ENCODE measurements at places on chromosomes 6 and 20.

DNA sequence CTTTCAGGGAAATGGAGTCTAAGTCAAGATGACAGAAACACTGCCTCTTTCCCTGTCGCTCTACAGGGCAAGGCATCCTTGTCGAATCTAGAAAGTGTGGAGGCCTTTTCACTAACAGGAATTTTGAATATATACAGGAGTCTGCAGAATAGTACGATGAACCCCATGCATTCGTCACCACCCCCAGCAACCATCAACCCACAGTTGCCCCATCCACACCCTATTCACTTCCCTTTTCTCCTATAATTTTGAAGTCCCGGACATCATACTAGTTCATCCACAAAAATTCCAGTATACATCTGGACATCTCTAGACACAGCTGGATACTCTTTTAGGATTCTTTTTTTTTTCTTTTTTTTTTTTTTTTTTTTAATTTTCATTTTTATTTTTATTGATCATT is 80.7 kb upstream of the RIN2 start:
- DNase-seq, result no peak

DNA sequence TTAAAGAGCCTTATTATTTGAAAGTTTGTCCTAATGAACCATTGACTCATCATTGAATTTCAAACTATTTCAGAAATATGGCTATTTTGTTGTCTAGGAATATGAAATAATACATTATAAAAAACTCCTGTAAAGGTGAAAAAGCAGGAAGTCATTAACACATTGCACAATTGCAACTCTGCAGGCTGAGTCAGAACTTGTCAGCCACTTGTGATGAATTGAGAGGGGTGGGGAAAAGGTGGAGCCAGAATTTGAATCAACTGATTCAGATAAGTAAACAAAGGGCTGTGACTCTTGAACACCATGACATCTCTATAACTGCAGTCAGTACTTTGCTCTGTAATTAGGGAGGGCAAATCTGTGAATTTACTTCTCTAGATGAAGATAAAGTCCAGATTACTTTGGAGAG is 6.0 kb downstream of the C6orf141 start:
- DNase-seq, result no peak

DNA sequence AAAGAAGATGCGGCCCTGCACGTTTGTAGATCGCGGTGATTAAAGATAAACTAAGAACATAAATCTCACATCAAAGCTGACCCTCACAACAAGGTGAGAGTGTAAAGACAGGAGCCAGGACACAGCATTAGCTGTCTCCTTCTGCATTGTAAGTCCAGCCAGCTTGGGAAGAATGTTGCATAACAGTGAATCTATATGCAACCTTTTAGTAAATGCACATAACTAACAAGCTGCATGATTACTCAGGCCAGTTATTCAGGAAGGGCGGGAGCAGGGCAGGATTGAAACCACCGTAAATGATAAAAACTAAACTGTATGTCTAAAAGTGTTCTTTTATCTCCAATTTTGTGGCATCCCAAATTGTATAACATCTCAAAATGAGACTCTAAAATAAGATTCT is 57.1 kb downstream of the POPDC3 start:
- no peak for DNase-seq

DNA sequence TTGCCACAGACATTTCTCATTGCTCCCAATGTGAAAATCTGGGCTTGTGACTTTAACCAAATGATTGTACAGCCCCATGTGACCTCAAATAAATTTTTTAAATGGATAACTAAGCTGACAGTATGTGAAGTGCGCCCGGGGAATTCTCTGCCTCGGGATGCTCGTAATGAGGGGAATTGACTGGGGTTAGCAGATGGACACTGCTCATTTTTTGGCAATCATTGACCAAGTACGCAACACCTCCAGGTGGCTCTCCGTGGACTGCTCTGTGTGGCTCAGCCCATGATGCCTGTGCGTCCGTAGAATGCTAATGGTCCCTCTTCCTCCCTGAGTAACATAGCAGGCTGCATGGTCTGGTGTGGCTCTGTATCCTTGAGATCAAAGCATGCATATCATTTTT is 42.4 kb downstream of the FARS2 start:
- DNase-seq, result no peak

DNA sequence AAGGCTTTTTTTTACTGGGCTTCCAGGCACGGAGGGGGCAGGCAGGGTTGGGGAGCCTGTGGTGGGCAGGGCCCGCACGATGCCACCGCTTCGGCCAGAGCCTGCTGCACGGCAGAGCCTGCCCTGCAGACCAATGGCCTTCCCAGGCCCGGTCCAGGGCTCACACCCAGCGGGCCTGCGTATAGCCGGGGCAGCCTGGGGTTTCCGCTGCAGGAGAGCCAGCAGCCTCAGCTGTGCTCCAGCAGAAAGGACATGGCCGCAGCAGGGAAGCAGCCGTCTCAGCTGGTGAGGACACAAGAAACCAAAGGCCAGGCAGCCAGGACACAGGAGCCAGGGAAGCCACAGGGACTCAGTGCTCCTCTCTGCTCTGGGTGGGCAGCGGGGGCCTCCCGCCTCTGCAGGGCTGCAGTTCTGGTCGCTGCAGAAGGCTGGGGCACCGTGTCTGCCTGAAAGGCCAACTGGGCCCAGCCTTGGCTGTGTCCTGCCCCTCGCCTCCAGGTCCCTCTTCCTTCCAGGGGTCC is 90.6 kb downstream of the TTLL2 start:
- no peak for DNase-seq

DNA sequence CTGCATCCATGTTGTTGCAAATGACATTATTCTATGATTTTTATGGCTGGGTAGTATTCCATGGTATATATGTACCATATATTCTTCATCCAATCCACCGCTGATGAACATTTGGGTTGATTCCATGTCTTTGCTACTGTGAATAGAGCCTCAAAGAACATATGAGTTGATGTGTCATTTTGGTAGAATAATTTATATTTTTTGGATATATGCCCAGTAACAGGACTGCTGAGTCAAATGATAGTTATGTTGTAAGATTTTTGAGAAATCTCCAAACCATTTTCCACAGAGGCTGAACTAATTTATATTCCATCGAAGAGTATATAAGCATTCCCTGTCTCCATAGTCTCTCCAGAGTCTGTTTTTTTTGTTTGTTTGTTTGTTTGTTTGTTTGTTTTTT is 1373.5 kb downstream of the GRIK2 start:
- DNase-seq, result no peak

DNA sequence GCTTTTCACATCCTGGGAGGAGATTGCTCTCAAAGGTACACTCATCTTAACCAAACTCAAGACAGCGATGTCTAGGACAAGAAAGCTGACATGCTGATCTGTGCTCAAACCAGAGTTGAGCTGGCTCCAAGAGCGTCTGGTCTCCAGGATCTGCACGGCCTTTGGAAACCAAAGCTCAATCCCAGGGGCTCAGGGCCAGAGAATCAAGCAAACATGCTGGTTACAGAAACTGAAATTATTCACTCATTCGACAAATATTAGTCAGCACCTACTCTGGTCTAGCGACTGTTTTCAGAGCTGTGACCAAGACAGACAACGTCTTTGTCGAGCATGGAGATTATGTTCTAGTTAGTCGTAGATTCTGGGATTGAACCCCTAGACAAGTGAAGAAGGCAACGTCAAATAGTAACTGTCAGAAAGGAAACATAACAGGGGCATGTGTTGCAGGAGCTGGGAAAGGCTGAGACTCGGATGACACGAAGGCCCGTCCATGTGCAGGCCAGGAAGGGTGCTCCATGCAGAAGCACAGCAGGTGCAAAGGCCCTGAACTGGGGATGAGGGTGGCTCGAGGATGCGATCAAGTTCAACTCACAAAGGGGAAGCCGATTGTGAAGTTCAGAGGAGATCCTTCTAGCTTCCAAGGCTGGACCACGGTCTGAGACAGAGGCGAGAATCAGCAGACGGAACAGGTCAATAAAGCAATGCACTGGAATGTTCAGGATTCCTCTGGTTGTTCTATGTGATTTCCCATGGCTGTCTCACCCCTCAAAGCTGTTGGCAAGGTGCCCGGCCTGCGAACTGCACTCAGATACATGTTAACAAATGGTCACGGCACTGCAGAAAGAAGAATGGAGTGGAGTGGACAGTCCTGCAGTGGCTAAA is 12.5 kb upstream of the PCK1 start:
- DNase-seq, result no peak

DNA sequence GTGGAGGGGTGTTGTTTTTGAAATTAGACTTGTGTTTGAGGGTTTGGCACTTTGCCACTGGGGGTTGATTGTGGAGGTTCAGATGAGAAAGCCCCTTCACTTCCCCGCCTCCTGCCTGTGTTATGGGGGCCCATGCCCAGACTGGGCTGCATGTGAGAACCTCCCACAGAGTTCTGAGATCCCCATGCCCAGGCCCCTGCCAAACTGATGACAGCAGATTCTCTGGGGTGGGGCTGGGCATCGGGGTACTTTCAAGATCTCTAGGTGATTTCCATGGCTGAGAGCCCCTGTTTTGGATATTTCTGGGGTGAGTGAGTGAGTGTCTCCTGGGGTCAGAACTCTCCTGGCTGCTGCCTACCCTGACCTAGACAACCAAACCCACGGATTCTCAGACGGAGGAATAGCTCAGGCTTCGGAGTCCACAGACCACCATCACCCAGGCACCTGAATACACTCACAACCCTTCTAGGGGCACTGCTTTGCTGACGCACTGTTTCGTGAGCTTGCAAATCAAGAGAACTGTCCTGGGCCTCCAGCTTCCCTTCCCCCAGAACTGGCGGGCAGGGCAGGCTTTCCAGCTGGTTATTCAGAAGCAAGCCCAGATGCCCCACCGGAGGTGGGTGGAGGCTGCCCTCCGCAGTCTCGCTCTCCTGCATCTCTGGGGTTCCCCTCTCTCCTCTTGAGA is 6.3 kb downstream of the BCAS1 start:
- no peak for DNase-seq

DNA sequence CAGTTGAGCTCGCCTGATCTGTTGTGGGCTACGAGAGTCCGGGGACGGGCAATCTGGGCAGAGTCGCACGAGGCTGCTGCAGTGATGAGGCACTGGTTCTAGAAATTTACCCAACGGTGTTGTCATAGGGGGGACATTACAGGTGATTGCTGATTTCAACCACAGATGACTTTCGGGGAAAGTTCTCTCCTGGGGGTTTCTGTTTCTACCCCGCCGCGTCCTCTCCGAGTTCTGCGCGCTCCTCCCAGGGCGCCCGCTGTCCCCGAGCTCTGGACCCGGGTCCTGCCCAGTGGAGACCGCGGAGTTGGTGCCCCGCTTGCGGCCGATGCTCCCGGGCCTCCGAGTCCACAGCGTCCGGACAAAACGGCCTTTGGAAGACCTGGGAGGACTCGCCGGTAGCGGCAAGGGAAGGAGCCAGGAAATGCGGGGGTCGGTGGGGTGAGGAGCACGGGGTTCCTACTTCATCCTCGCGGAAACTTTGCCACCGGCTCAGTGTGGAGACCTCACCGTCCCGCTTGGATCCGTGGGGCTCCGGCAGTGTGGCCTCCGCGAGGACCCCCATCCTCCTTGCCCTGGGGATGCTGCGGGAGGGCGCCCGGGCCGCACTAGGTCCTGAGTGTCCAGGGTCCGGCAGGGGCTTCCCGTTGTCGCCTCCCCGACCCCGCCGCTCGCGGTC is 12.3 kb upstream of the RAET1L start:
- no peak for DNase-seq

- DNase-seq, result no peak
Observed at GRCh38 chr6:20001286-20001685, 164.1 kb downstream of the ID4 start.

- no peak for DNase-seq
Observed at GRCh38 chr6:41750374-41750773, 3.2 kb upstream of the PGC start.

DNA sequence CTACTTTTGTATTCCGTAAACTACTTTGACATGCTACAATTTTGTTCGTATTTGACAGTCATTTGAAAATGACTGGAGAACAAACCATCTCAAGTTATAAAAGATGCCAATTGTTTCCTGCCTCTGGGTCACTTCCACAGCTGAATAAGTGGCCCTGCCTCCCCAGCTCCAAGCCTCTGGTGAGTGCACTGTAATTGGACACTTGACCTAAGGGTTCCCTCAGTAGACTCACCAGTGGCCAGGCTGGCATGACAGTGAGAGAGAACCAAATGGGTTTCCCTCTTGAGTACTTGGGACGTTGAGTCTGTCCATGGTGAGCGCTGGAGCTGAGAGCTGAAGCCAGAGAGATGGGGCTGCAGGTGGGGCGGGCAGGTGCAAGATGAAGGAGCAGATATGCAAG is 57.1 kb downstream of the SLC35D3 start:
- DNase-seq, result no peak

DNA sequence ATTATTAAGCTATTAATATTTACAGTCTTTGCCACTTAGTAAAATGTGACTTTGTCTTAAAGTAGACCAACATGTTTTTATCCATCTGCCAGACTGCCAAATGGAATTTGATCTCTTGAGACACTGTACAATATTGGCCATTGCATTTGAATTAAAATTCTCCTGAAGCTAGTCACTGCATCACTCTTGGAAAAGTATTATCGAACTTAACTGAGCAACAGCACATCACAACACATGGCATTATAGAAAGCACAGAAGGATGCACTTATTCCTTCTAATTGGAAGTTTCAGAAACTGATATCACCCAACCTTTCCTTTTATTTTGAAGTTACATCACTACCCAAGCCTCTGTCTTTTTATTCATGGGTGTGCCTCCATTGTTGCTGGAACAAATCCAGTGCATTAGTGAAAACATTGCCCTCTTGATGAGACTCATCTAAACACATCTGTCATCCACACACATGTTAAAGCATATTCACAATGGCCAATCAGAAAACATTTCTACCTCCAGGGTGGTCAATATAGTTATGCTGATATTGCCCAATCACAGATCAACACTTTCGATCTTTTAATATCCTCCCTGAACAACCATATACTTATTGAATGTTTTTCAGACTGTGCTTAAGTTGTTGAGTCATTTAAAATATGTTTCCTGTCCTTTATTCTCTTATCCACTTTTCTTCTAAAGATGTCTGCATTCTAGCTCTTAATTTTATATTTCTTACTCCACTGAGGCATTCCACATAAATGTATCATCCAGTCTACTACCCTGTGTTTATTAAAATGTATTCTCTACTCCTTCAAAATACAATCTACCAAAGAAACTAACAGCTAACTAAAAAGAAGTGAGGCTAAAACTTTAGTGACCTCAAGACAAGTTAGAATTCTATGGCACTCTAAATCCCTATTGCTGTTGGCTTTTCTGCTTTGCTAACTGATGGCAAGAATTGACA is 535.0 kb downstream of the RFPL4B start:
- peak; percentile 49 for DNase-seq

DNA sequence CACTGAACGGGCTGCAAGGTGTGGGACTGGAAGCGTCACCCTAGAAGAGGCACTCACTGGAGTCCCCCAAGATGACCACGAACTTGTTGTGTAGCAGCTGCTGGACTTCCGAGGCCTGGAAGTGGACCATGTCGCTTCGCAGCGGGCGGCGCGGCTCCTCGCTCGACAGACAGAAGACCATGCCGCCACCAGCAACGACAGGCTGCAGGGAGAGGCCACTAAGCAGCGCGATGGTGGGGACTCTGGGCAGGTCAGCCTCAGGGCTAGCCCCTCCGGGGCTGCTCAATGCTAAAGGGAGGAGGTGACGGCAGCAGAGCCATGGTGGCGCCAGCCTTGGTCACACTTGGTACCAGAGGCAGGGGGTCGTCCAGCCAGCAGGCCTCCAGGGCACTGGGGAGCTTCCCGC is 720 bp downstream of the PCED1A start:
- no peak for DNase-seq

- no peak for DNase-seq
Observed at GRCh38 chr20:44739942-44740341, 5.7 kb upstream of the KCNK15 start.

Measured in skin of body (tissue), 3 donors.